ENCODE measurements at places on chromosomes 12 and 14.

DNA sequence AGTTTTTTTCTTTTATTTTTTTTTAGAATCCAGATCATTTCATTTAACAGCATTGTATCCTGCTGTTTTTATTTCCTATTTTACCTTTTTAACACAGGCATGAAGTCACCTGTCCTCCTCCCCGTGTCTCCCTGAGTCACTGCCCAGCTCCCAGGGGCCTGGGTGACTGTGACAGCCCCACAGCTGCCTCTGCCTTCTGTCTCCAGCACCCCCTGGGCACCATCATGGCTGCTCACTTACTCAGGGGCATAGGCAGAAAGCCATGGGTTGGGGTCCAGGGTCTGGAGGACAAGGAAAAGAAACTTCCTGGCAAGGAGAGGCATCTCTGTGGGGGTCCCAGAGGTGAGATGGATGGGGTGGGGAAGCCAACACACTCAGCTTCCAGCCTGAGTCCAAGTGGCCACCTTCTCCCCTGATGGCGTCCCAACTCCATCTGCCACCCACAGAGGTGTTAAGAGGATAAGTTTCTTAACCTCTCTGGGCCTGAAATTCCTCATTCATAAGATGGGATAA lies 25.3 kb downstream of the TMEM63C start:
- DNase-seq = no peak

DNA sequence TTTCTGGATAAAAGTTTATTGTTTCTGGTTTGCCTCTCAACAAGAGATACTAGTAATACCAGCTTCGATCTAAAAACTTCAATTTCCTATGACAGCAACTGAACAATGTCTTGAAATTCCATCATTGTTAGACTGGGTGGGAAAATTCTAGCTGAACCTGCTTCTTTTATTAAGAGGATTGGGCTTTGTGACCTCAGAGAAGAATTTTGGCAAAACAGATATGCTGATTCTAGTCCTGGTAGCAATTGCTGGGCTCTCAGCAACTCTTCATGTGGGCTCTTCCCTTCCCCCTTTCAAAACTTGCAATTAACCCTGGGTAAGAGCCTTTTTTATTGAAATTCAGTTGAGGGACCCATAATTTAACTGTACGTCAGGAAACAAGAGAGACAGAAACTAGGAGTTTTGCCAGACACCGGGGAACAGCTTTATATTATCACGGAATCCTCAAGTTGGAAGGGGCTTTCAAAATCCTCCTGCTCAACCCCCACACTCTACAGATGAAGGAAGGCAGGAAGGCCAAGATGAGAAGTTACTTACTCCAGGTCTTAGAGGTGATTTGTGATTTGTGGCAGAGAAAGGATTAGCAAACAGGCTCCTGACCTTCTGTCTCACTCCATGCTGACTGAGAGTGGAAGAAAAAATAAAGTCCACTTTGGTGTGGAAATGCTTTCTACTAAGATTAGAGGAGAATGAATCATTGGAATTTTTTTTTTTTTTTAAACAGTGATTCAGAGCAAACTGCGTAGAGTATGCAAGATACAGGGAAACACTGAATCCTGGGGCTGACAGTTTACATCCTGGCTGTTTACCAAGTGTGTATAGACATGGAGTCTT lies 239.0 kb upstream of the ATP2B1 start:
- DNase-seq = peak; percentile 80

DNA sequence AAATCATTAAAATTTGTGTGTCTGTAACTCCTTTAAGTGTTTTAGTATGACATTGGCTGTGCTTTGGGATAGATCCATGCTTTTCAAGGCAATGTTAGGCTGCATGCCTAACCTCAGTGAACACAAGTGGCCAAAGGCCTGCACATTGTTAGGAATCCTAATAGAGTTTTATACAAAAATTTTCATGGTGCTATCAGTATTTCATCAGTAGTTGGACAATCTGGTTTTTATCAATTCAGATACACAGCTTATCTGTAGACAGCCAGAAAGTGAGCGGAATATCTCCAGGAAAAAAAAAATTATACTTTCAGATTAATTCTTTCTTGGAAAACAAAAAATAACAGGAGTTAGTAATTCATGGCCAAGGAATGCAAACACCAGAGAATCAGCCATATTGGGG lies 324.0 kb upstream of the PDE3A start:
- no peak for DNase-seq

GRCh38 chr14:73491256-73492042 lies 716 bp downstream of the RIOX1 start:
- no peak for DNase-seq

DNA sequence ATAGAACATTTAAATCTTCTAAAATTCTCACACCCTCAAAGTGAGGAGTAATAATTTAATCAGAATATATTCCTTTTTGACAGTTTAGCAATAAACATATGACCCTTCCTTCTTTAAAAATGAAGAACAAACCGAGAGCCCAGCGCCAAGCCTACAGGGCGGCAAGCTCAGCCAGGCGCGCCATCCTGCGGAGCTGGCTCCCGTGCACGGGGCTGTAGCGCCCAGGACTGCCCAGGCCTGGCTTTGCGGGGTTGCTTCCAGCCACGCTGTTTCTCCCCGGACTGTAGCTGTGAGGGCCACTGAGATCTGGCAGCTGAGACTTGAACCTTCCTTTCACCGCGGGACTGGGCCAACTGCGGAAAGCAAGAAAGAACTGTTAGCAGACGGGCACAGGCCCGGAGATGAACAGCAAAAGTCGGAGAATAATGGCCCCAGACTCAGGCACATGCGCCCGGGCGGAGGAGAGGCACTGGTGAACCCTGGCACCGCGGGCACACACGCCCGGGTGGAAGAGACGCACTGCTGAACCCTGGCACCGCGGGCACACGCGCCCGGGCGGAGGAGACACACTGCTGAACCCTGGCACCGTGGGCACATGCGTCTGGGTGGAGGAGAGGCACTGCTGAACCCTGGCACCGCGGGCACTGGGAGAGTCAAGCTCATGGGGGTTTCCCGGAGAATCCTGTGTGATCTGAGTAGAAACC lies 16.6 kb downstream of the PGAM5 start:
- no peak for DNase-seq

- no peak for DNase-seq
Observed at GRCh38 chr12:2535583-2536204, 259.1 kb upstream of the FKBP4 start.

DNA sequence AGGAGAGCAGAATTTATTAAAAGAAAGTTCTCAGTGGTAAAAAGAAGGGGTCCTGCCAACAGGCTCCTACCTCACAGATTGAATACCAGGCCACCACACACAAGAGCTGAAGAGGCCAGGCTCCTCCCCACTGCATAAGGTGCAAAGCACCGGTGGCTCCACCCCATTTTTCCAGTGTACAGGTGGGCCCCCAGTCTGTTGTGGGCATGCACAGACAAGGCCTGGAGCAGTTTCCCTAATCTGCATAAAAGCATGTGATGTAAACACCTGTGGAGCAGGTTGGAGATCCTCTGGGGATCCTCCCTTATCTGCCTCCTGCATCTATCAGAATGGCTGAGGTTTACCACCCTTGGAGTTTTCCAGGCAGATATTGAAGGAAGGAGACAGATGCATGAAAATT lies 45.7 kb upstream of the PDZRN4 start:
- DNase-seq = no peak

DNA sequence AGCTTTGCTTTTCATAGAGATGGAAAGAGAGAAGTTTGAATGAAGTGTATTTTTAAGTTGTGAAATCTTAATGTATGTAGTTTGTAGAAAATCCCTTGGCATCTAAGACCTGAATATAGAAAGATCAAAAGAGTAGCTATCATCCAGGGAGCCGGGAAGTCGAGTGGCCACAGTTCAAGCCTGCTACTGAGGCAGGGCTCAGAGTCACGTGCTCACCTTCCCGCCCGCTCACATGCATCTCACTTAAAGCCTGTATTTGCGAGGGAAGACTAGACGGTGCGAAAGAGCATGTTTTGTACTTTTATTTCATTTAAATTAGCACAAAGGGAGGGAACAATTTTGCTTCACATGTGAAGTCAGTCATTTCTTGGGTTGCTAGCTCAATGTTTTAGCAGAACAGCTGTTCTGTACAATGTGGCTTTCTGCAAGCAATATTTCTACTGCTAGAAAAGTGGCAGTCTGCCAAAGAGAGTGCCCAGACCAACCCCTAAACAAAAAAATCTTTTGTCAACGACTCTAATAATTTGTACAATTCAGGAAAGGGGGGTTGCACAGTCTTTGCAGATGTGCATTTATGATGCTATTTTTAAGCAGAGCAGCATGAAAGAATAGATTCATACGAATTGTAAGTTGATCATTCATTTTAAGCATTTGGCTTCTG lies 290.7 kb downstream of the NPAS3 start:
- DNase-seq = no peak

GRCh38 chr12:114445401-114446323 lies 39.7 kb upstream of the TBX5 start:
- DNase-seq = no peak

- no peak for DNase-seq
Observed at GRCh38 chr12:67920413-67920812, 68.8 kb upstream of the IFNG-AS1 start.

GRCh38 chr12:69163681-69164362 lies 75.5 kb upstream of the CPSF6 start:
- DNase-seq = no peak

GRCh38 chr14:51369814-51370213 lies 129.8 kb downstream of the TMX1 start:
- DNase-seq = no peak

GRCh38 chr12:1594006-1594260 lies 448 bp downstream of the FBXL14 start:
- no peak for DNase-seq

GRCh38 chr14:70045844-70046535 lies 142.8 kb downstream of the SLC8A3 start:
- no peak for DNase-seq

DNA sequence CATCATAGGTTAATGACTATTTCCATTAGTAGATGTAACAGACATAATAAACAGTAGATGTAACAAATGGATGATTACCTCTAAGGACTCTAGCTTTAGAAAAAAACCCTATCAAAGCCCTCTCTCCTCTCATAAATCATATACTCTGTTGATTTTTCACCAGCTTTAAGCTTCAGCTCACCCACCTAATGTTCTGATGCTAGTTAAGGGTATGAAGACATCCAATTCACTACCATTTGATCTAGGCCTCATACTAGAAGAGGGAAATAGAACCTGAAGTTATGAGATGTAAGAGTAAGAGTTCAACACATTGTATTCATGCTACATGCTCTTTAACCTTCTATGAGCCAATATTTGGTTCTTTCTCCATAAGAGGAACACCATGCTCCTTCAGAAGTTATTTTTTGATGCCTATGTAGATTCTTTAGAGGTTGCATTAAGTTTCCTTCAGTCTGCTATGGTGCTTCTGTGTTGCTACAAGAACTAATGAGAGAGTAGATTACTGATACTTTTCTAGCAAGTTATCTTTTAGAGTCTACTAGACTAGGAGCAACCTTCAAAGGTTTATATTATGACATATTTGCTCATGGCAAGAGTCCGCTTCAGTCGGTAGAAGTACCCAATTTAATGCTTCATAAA lies 16.0 kb downstream of the A2M start:
- DNase-seq = no peak

DNA sequence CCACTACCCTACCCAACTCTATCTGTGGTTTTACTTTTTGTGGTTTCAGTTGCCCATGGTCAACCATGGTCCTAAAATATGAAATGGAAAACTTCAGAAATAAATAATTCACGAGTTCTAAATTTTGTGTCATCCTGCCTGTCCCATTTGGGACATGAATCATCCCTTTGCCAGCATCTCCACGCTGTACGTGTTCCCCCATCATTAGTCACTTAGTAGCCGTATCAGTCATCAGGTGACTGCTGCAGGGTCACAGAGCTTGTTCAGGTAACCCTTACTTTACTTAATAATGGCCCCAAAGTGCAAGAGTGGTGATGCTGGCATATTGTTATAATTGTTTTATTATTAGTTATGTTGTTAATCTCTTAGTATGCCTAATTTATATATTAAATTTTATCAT lies 209.9 kb downstream of the ITPR2 start:
- DNase-seq = no peak

DNA sequence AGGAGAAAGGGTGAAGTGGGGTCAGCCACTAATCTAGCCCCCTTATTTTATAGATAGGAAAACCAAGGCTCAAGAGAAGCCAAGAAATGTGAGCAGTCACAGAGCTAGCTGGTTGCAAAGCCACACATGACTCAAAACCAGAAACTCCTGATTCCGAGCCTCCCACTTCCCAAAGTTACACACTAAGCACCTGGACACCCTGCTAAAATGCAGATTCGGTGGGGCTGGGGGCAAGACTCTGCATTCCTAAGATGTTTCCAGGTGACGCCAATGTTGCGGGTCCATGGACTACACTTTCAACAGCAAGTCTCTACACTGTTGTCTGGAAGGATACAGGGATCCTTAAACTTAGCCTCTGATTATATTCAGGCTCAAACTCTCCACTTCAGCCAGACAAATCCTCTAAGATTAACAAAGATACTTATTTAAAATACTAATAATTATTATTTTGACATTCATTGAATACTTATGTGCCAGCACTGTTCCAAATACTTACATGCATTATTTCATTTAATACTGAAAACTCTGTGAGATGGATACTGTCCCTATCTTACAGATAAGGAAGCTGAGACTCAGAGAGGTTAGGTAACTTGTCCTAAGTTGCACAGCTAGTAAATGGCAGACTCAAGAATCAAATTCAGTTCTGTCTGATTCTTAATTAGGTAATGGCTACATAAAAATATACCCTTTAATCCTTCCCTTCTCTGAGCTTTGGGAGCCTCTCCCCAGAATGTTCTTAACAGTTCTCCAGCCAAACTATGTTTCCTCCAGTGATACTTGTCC lies 81.4 kb downstream of the CRACR2A start:
- no peak for DNase-seq

DNA sequence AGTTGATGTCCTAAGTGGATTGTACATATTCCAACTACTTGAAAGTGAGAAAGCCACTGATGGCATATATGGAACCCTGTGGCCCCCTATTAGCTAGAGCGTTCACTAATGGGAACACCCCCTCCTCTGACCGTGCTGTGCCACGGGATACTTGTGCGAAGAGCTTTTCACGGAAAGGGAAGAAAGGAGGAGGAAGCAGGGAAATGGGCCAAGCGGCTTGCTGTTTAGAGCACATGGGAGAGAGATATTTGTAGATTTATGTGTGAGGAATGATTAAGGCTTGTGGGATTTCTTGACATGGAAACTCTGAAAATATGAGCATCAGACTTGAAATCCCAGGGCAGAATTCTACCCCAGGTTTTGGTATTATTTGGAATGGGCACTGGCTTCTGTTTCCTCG lies 129.9 kb downstream of the PRMT8 start:
- DNase-seq = no peak

GRCh38 chr14:22542360-22542759 lies 46.7 kb downstream of the DAD1 start:
- DNase-seq = no peak

- no peak for DNase-seq
Observed at GRCh38 chr14:66398437-66398836, 87.7 kb upstream of the CCDC196 start.

- DNase-seq = peak; percentile 50
Observed at GRCh38 chr12:106309671-106310505, 7.4 kb downstream of the TCP11L2 start.

- no peak for DNase-seq
Observed at GRCh38 chr12:75935539-75936242, 95.9 kb downstream of the PHLDA1 start.

Measured in fibroblast of skin of left biceps (primary cell).